ENCODE measurements at places on chromosomes 3 and 15.

DNA sequence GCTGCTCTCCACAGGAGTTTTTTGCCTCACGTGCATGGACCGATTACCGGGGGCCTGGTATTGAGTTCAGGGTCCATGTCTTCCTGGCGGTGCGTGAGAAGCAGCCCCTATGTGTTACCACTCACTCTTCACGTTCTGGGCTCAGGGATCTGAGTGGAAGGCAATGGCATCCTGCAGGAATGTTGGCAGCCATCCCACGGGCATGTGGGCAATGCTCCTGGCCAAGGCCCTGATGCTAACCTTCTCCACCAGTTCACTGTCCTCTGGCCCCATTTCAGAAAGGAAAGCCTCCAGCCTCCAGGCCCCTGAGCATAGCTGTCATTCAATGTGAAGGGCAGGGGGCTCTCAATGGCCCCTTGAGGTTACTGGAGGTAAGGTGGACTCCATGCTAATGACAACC lies 43.0 kb upstream of the KY start:
- no peak for DNase-seq

- no peak for DNase-seq
Observed at GRCh38 chr15:65327651-65328393, 23.3 kb downstream of the RNU5B-1 start.

GRCh38 chr3:47096959-47097358 lies 67.0 kb downstream of the SETD2 start:
- no peak for DNase-seq

DNA sequence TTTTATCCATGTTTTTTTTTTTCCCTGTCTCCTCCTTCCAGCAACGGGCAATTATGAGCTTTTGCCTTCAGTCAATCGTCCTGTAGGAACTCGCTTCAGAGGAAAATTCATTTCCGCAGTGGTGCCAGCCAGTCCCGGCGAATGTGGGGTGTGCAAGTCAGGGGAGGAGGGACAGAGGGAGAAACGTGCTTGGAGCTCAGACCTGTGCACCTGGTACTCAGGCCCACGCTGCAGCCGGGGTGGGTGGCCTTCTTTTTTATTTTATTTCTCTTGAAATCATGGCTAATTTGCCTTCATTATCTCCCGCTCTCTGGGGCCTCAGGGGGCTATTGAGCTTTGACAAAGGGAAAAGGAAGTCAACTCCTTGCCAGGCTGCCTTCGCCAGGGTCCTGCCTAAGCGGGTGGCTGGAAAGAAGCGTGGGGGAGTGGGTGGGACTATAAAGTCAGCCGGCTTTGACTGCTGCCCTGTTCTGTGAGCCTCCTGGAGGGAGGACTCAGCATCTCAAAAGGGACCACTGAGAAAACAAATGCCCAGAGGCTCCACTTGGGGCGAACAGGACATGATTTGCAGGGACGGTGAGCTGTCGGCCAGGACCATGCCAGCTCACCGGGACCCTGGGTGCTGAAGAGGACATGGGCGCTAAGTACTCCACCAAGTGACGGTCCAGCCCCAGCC lies 5.5 kb downstream of the GRIP2 start:
- peak; percentile 72 for DNase-seq

GRCh38 chr3:10983219-10983916 lies 9.2 kb upstream of the SLC6A1 start:
- no peak for DNase-seq

GRCh38 chr3:187146389-187146788 lies 7.1 kb upstream of the RPL39L start:
- no peak for DNase-seq

DNA sequence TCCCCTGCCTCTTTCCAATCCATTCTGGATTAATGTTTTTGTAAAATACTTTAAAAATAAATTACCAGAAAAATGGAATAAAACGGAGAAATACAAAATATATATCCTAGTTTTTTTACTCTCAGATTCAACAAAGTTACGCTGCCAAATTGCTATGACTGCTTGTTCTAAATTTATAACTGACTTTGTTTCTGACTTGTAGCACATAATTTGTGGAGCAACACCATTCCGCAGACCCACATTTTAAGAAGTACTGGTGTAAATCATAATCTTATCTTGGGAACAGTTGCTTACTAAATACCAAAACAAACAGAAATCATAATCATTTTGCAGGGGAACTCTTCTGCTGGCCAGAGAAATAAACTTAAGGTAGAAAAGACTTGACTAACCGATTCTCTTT lies 339.4 kb upstream of the CBLB start:
- DNase-seq = no peak

- DNase-seq = no peak
Observed at GRCh38 chr3:5565026-5565425, 377.5 kb downstream of the EDEM1 start.

GRCh38 chr15:51924156-51925068 lies 47.2 kb downstream of the LEO1 start:
- DNase-seq = no peak

GRCh38 chr3:143071776-143072175 lies 47.8 kb upstream of the CHST2 start:
- no peak for DNase-seq

- DNase-seq = no peak
Observed at GRCh38 chr3:142022381-142022780, 127.0 kb downstream of the TFDP2 start.

- DNase-seq = no peak
Observed at GRCh38 chr3:184525337-184526087, 36.1 kb upstream of the EPHB3 start.

- DNase-seq = no peak
Observed at GRCh38 chr3:65479990-65480389, 558.7 kb downstream of the MAGI1 start.

DNA sequence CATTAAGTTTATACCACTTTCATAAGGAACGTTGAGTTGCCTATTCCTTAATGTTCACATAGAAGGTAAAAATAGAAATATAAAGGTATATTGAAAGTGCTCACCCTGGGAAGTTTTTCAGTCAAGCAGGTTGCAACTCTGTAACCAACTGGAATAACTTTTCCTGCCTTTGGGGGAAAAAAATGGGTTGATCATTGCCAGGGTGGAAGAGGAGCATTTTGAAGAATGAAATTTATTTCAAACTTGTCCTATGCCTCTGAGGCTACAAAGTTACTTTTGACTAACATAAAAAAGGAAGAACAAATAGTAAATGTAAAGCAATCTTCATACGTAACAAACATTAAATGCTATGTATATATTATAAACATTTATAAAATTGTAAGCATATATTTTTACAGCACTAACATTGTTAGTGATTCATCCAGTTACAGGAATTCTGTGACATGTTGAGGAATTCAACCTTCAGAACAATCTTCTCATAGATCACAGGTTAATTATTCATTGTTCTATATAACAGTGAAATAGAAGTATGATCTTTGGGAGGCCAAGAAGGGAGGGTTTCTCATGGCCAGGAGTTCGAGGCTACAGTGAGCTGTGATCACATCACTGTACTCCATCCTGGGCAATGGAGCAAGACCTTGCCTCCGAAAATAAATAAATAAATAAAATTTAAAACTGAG lies 13.5 kb downstream of the EFHB start:
- no peak for DNase-seq

- no peak for DNase-seq
Observed at GRCh38 chr15:97597801-97598200, 362.7 kb upstream of the ARRDC4 start.
